Activated T-cell treated with anti-CD3 and anti-CD28 coated beads for 48 hours (primary cell): ENCODE measurements at places on chromosomes 16 and 17.
A peak's percentile ranks its signal among the peaks of the same experiment; 100 is the strongest.

DNA sequence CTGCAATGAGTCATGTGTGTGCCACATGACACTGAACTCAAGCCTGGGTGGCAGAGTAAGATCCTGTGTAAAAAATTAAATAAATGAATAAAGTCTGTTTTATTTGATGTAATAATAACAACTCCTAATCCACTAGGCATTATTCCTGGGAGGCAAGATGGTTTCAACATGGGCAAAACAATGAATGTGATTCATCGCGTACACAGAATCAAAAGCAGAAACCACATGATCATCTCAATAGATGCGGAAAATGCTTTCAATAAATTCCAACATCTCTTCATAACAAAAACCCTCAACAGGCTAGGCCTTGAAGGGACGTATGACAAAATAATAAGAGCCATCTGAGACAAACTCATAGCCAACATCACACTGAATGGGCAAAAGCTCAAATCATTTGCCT, 195.4 kb downstream of the CDH11 start:
- DNase-seq = no peak

DNA sequence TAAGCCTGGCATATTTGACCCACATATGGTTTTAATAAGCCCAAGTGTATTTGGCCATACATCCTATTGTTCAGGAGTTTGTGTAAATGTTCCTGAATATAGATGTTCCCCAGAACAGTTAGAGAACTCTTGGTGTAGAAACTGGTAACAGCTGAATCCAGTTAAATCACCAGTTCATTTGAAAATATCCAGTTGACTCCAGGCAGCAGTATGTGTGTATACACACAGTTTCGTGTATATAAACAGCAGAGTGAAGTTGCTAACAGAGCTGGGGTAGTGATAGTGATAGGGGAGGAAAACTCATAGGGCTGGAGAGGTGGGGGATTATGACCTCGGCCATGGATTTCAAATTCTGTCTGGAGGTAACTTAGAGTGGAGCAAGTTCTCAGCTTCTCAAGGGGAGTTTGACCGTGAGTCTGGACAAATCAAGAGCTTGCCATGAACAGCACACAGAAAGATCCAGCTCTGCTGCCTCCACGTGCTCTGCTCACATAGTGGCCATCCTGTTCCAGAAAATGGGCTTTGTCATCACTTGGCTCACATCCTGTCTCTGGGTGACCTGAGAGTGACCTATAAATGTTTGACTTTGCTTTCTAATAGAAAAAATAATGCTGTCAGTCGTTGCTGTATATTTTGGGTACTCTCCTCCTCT, 30.6 kb upstream of the MMD start:
- DNase-seq = no peak

DNA sequence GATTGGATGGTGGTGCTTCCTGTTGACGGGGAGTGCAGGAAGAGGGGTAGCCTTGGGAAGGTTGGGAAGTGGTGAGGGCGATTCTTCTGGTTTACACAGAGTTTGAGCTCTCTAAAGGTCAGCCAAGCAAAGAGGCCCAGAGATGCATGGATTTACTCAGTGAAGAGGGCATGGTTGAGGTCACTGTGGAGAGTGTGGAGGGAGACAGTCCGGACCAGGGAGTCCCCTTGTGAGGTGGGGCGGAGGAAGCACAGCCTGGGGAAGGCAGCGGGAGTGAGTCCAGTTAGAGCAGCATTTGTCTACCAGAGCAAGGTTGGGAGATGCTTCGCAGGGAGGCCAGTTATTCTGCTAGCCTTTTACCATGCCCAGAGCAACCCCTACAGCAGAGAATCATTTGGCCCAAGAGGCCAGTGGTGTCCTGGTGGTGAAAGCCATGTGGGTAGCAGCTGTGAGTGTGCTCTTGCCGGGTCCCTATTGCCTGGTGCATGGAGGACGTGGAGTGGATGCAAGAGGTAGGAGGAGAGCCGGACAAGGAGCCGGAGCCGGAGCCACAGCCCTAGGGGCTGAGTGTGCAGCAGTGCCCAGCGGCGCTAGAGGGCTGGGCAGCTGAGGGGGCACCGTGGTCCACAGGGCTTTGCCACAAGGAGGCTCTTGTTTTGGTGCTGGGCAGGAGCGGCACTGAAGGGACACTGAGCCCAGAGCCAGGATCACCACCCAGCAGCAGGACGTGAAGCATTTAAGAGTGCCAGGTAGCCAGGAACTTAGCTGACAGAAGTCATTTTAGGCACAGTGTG, 27.7 kb downstream of the PRMT7 start:
- DNase-seq = no peak

- no peak for DNase-seq
Measured at GRCh38 chr16:53882310-53882709, 178.4 kb downstream of the FTO start.

DNA sequence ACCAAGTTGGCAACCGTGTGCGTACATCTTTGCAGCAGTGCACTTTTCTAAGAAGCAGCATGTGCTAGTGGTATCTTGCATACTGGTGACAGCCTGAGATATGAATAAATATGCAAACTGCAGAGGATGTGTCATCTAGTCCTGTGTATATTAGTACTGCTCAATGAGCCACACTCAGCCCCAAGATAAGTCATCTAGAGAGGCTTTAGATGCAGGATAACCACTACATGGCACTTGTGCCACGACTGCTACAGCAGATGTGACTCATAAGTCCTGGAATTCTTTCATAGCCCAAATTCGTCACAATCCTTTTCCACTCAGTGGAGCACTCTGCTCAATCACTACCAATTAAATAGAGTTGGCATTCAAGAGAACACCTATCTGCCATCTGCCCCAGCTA, 171.5 kb downstream of the AXIN2 start:
- DNase-seq = no peak

- no peak for DNase-seq
Measured at GRCh38 chr17:37060094-37060493, 111.3 kb downstream of the AATF start.

DNA sequence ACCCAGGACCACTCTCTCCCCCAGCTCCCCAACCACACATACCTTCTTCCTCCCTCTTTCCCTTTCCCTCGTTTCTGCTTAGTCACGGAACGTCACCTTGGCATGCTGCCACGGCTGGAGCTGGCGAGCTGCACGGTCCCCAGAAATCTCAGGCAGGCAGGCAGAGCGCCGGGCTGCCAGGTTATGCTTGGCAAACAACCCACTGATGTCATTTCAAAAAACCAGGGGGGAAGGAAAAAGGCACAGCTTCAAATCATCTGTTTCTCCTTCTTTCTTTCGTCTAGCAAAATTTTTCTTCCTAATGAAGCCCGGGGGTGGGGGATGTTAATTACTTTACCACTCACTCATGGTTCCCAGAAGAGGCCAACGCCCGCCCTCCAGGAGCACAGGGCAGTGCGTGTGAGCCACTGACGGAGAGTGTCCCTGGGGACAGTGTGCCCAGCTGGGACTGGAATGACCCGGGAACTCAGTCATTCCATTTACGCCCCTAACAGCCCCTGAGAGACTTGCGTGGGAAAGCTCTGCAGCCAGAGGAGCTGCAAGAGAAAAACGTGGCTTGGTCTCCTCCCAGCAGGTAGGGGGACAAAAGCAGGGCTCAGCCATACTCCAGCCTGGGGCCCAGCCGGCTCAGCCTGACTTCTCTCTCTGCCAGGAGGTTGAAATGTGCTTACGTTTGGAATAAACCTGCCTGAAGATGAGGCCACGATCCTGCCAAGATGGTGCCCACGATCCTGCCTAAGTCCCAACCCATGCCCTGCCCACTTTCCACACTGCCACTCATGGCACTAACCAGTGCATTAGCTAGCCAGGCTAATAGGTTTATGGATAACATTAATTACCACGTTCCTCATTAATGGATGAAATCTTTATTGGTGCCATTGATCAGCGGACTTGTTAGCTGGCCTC, 198.9 kb downstream of the ZFHX3 start:
- no peak for DNase-seq

GRCh38 chr17:49952209-49952911, 16.6 kb upstream of the DLX4 start:
- peak; percentile 75 for DNase-seq

DNA sequence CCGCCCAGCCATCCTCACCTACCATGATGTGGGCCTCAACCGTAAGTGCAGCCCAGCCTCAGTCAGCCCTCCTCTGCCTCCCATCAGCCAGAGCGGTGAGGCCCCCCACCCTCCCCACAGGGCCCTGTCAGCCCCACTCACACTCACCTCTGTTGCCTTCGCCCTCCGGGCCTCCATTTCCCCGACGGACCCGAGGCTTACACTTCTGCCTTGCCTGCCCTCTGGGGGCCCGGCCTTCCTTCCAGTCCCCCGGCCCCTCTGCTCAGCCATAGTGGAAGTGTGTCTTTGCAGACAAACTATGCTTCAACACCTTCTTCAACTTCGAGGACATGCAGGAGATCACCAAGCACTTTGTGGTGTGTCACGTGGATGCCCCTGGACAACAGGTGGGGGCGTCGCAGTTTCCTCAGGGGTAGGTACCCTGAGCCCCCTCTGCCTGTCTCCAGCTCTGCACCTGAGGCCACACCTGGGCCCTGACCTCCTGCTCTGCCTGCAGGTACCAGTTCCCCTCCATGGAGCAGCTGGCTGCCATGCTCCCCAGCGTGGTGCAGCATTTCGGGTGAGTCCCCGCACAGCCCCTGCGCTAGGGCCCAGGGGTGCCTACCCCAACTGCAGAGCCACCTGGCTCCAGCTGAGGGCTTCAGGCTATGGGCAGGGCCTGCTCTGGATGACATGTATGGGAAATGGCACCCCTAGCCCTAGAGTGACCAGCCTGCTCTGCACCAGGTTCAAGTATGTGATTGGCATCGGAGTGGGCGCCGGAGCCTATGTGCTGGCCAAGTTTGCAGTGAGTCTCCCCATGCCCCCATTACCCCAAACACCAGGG, 4.1 kb downstream of the NDRG4 start:
- DNase-seq = no peak

DNA sequence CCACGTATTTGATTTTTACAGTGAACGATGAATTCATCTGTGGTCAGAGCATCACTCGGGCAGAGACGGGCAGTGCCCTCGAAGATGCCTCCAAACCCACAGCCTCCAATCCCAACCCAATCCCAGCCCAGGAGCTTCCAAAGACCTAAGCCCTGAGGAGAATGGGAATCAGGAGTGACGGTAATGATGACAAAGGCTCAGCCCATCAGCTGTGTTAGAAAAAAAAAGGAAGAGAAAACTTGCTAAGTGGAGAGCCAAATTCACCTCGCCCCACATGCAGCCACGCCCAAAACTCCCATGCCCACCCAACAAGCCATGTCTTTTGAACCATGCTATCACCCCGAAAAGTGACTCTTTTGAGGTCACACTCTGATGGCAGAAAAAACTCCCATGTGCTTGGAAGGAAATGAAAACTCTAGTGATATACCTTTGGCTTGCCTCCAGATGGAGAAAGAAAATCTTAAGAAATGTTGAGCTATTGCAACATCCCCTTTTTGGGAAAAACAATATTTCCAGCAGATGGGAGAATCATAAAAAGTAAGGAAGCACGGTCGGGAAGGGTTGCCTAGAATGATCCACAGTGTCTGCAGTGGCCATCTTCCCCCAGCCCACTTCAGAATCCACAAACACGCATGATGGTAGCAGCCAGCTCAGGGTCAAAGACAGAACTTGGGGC, 37.7 kb downstream of the XYLT1 start:
- no peak for DNase-seq

GRCh38 chr17:39939588-39940419, 12.3 kb downstream of the LRRC3C start:
- peak; percentile 53 for DNase-seq

- DNase-seq = no peak
Measured at GRCh38 chr17:43568506-43569082, 22.5 kb upstream of the ETV4 start.

DNA sequence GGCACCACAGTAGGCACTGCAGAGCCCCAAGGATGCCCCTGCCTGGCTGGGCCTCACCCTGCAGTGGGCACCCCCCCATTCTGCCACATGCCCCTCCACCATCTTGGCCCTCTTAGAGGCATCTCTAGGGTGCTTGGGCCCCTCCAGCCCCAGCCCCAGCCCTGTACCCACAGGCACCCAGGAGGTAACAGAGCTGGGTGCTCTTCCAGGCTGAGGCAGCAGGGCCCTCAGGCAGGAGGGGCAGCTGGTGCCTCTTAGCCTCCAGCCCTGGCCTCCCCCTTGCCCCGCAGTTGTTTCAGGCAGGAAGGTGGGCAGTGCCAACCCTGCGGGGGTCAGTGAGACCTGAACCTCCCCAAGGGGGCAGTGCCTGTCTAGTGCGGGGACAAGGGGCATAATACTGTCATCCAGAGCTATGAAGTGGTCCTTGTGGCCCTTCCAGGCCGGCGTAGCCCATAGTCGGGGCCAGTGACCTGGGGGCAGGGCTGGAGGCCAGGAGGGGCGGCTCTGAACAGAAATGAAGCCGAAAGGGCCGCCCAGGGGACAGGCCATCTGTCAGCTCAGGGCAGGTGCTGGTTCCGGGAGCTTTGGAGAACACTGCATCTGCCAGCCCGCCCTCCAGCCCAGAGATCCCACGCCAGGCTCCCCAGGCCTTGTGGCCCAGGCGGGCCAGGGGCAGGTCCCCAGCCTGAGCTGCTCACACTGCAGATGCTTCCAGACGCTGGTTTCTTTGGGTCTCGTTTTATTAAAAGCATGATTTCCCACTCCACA, 4.9 kb upstream of the AATK start:
- no peak for DNase-seq

DNA sequence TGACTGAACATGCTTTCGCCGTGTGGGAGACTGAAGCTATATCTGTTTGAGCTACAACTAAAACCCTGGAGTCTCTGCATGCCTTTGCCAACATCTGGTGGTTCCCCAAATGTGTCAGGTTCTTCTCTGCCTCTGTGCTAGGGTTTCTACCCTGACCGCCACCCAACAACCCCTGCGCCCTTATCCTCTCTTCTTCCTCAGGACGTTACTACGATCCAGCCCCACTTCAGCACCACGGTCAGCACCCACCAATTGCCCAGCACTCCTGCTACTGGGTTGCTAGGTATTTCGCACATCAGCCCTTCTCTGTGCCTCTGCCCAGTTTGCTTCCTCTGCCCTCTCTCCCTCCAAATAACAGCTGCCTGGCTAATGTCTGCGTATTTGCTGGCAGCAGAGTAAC, 106.3 kb upstream of the HSBP1 start:
- DNase-seq = no peak

GRCh38 chr17:61221597-61222471, 177.8 kb upstream of the TBX2 start:
- no peak for DNase-seq

- no peak for DNase-seq
Measured at GRCh38 chr16:83856792-83857191, 42.1 kb upstream of the MLYCD start.
